ENCODE measurements at places on chromosomes 2 and 18.
A peak's percentile ranks its signal among the peaks of the same experiment; 100 is the strongest.

DNA sequence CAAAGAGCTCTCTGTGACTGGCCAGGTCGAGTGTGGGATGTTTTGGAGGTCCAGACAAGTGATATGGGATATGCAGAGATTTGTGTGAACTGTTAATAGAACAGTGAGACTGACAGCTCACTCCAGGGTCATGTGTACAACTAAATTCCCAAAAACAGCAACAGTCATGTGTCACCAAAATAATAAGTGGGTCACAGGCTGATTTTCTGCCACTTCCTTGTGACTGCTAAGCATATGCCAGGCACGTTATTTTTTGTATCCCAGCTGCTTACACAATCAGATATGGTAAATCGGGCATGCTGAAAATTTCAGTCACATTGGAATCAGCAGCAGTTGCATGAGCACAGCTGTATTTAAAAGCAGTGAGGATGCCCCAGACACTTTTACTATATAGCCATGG, 198.7 kb downstream of the PTGR3 start:
- no peaks in the 10 kb centered on the region for H3K36me3 ChIP-seq
- H3K4me1 ChIP-seq, result no peaks in the 10 kb centered on the region
- H3K4me3 ChIP-seq, result no peak overlapping the region
- H3K27ac ChIP-seq, result no peak overlapping the region
- no peaks in the 10 kb centered on the region for H3K27me3 ChIP-seq

DNA sequence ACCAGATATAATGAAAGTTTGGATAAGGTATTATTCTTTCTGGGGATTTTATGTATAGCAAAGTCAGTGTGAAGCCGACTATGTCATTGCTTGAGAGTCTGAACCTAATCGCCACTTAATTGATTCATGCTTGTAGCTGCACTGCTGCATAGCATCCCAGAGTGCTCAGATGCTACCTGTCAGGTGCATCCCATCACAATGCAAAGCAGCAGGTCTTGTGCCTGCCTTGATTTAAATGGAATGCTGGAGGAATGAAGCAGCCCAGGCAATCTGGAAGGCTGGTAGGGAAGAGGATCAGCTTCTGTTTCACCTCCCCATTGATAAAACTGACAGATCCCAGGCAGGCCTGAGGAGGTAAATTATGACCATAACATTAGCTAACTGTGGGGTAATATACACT, 40.4 kb upstream of the ATIC start:
- no peaks in the 10 kb centered on the region for H3K27me3 ChIP-seq
- no peak overlapping the region for H3K27ac ChIP-seq
- H3K4me3 ChIP-seq, result no peak overlapping the region
- H3K36me3 ChIP-seq, result no peaks in the 10 kb centered on the region
- H3K4me1 ChIP-seq, result no peaks in the 10 kb centered on the region

- H3K4me1 ChIP-seq, result no peaks in the 10 kb centered on the region
- H3K27me3 ChIP-seq, result no peaks in the 10 kb centered on the region
- no peak overlapping the region for H3K27ac ChIP-seq
- no peak overlapping the region for H3K4me3 ChIP-seq
- no peaks in the 10 kb centered on the region for H3K36me3 ChIP-seq
Observed at GRCh38 chr2:198165289-198165688, 360.9 kb downstream of the PLCL1 start.

- H3K4me3 ChIP-seq, result no peak overlapping the region
- no peaks in the 10 kb centered on the region for H3K4me1 ChIP-seq
- DNase-seq, result no peak
Observed at GRCh38 chr18:23181547-23181946, 46.3 kb downstream of the CABLES1 start.

DNA sequence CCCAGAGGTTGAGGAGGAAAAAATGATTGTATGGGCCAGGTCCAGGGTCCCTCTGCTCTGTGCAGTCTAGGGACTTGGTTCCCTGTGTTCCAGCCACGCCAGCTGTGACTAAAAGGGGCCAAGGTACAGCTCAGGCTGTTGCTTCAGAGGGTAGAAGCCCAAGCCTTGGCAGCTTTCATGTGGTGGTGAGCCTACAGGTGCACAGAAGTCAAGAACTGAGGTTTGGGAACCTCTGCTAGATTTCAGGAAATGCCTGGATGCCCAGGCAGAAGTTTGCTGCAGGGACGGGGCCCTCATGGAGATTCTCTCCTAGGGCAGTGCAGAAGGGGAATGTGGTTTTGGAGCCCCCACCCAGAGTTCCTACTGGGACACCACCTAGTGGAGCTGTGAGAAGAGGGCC, 10.6 kb upstream of the MBP start:
- H3K4me3 ChIP-seq, result no peak overlapping the region
- peaks cover 8% of the 10 kb centered on the region for H3K4me1 ChIP-seq
- no peak for DNase-seq
- H3K27ac ChIP-seq, result no peak overlapping the region
- H3K36me3 ChIP-seq, result no peaks in the 10 kb centered on the region
- no peaks in the 10 kb centered on the region for H3K27me3 ChIP-seq

DNA sequence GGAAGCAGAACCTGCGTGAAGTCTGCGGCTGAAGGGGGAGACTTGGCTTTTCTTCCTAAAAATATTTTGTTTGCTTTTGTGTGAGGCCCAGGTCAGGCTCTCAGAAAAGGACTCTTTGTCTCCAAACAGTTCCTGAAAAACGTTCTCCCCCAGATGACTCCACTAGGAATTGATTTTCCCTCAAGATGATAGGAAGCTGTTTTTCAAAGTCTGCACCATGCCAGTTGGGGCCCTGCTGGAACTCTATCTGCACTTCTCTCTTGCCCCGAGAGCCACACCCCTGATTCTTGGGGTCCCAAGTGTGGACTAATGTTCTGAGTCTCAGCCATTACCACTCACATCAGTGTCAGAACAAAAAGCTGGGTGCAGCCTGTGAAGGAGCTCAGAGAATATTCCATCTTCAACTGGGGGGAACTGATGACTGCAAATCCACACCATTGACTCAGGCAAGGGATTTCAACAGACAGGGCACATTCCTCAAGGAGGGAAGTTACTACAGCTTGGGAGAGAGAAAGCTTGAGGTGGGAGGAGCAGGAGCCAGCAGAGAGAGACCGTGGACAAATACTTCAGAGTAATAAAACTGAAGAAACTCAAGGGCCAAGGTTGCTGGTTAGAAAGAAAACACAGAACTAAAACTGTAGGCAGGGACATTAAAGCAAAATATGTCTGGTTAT, 768.3 kb downstream of the RNF144A start:
- no peak overlapping the region for H3K4me3 ChIP-seq
- H3K27ac ChIP-seq, result no peak overlapping the region
- no peaks in the 10 kb centered on the region for H3K36me3 ChIP-seq
- no peaks in the 10 kb centered on the region for H3K27me3 ChIP-seq

DNA sequence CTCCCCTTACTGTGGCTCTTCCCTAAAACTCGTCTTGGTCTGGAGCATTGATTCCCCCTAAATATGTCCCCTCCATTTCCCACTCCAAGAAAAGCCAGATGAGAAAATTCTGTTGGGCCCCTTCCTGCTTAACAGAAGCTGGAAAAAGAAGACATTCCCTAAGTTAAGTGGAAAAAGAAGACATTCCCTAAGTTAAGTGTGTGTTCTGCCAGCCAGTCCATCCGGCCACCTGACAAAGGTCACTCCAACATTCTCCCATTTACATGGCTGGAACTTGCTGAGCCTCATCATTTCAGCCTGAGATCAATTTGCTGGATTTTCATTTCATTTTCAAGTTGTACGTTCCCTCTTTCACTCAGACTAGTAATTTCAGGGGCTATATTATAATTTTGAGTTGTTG, 52.0 kb downstream of the LYPD1 start:
- H3K4me3 ChIP-seq, result no peak overlapping the region
- DNase-seq, result no peak
- H3K36me3 ChIP-seq, result no peaks in the 10 kb centered on the region
- no peaks in the 10 kb centered on the region for H3K27me3 ChIP-seq

DNA sequence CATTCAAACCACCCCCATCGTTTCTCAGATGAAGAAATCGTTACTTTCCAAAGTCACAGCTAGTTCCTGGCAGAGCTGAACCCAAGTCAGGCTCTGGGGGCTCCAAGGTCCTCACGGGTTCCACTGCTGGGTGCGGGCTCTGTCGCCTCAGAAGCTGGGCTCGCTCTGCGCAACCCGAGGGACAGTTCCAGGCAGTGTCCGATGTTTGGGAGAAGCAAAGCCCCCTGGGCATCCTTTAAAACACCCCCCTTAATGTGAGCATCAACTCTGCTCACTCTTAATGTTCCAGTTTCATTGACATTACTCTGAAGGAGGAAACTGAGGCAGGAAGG, 796 bp downstream of the AOX1 start:
- no peak overlapping the region for H3K27ac ChIP-seq
- no peaks in the 10 kb centered on the region for H3K27me3 ChIP-seq
- no peak overlapping the region for H3K4me3 ChIP-seq
- H3K4me1 ChIP-seq, result peaks cover 10% of the 10 kb centered on the region
- H3K36me3 ChIP-seq, result peaks cover 8% of the 10 kb centered on the region
- DNase-seq, result no peak

- no peak for DNase-seq
- no peaks in the 10 kb centered on the region for H3K4me1 ChIP-seq
- H3K36me3 ChIP-seq, result no peaks in the 10 kb centered on the region
- no peak overlapping the region for H3K27ac ChIP-seq
- H3K4me3 ChIP-seq, result no peak overlapping the region
Observed at GRCh38 chr2:11680182-11680900, 10.3 kb upstream of the NTSR2 start.

DNA sequence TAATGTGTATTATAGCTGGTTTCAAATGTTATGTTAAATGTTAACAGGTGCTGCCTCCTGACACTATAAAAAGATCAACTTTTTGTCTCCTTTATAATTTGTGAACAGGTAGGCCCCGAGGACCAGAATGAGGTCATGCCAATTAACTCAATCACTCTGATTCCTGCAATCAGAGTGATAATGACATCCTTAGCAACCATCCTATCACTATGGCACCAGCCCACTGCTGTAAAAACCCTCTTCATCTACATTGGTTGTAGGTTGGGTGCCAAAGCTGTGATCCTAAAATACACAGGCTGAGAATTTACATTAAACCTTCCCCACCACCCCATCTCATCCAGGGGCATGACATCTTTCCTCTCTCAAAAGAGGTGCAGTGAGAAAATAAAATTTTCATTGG, 103.5 kb downstream of the CPO start:
- peaks cover 59% of the 10 kb centered on the region for H3K4me1 ChIP-seq
- no peak for DNase-seq
- peak overlapping the region; percentile 48 for H3K27ac ChIP-seq
- no peaks in the 10 kb centered on the region for H3K36me3 ChIP-seq
- no peaks in the 10 kb centered on the region for H3K27me3 ChIP-seq

GRCh38 chr2:236662231-236663185, 92.9 kb downstream of the ACKR3 start:
- peak overlapping the region; percentile 87 for H3K27ac ChIP-seq
- H3K4me1 ChIP-seq, result peaks cover 84% of the 10 kb centered on the region
- DNase-seq, result no peak

- no peaks in the 10 kb centered on the region for H3K36me3 ChIP-seq
- DNase-seq, result no peak
- H3K27me3 ChIP-seq, result no peaks in the 10 kb centered on the region
- no peak overlapping the region for H3K27ac ChIP-seq
Observed at GRCh38 chr2:100063459-100063953, 78.9 kb downstream of the AFF3 start.

- H3K4me3 ChIP-seq, result no peak overlapping the region
- peaks cover 14% of the 10 kb centered on the region for H3K36me3 ChIP-seq
- H3K27ac ChIP-seq, result no peak overlapping the region
Observed at GRCh38 chr2:69131983-69132675, 119.2 kb downstream of the ANTXR1 start.

GRCh38 chr2:33288011-33288410, 188.4 kb upstream of the RASGRP3 start:
- H3K27ac ChIP-seq, result no peak overlapping the region
- no peak overlapping the region for H3K4me3 ChIP-seq
- peaks cover 19% of the 10 kb centered on the region for H3K4me1 ChIP-seq
- no peak for DNase-seq
- H3K36me3 ChIP-seq, result no peaks in the 10 kb centered on the region

- H3K4me3 ChIP-seq, result no peak overlapping the region
- DNase-seq, result no peak
- no peaks in the 10 kb centered on the region for H3K27me3 ChIP-seq
- H3K27ac ChIP-seq, result no peak overlapping the region
- peaks cover 23% of the 10 kb centered on the region for H3K4me1 ChIP-seq
Observed at GRCh38 chr2:216503697-216504375, 5.2 kb downstream of the RPL37A start.

All from SJSA1 (cell line).